ENCODE measurements at places on chromosomes 2 and 18.

DNA sequence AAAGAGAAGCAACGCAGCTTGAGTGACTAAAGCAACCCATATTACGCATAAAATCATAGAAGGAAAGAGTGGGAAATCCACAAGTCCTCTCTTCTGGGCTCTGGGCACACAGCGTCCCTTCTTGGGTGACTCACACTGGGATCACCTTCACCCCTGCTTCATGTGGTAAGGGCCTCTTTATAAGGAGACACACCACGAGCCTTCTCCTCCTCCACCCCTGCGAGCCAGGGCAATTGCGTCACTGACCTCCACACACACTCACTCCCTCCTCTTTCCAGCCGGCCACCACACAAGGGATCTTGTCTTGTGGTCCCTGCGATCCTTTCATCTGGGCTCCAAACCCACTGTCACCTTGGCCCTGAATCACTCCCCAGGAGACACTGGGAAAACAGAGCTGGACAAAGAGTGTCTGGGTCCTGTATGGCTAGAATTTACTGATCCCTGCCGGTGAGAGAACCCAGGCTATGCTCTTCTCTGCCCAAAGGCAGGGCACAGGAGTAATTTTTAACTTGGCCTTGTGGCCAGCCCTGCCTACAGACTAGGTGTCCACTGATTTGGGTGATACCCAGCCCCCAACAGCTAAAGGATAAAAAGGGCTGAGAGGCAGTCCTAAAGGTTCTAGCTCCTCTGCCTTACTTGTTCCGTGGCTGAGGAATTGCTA is 35.3 kb downstream of the NHEJ1 start:
- DNase-seq, result no peak

- DNase-seq, result no peak
Observed at GRCh38 chr18:72233106-72233505, 311.0 kb downstream of the CBLN2 start.

- no peak for DNase-seq
Observed at GRCh38 chr2:96024336-96025193, 10.2 kb downstream of the GPAT2 start.

DNA sequence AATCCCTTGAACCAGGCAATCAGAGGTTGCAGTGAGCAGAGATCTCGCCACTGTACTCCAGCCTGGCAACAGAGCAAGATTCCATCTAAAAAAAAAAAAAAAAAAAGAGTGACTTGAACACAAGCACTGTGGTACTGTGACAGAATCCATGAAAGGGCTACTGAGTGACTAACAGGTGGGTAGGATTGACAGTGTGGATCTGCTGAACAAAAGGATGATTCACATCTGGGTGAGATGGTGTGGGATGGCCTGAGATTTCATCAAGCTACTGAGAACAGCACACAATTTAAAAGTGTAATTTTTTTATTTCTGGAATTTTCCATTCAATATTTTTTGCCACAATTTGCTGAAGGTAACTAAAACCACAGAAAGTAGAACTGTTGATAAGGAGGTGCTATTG is 13.3 kb upstream of the SP3 start:
- no peak for DNase-seq

DNA sequence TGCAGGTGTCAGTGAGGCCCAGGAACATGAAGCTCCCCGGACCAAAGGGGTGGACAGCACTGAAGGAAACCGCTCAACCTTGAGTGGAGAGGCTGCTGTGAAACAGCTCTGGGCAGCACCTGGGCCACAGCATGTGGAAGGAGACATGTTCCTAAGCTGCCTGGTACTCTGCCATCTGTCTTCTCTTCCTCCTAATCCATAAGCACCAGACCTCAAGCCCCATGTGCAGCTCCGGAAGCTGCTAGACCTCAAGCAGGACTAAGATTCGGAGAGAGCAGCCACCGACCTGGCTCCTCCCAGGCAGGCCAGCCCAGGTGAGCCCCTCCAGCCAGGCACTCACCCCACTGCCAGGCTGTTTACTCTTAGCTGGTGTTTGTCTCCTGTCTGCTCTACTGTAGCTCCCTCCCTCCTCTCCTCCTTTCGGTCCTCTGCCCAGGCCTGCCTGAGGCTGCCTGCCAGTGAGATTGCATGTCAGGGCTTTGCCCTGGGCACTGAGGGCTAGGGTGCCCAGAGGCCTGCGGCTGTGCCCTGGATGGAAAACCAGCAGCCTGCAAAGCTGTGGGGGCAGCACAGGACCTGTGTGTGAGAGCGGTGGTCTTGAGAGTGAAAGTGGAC is 53.7 kb downstream of the BCL11A start:
- DNase-seq, result no peak

GRCh38 chr2:140975237-140975636 is 1155.6 kb downstream of the LRP1B start:
- no peak for DNase-seq

DNA sequence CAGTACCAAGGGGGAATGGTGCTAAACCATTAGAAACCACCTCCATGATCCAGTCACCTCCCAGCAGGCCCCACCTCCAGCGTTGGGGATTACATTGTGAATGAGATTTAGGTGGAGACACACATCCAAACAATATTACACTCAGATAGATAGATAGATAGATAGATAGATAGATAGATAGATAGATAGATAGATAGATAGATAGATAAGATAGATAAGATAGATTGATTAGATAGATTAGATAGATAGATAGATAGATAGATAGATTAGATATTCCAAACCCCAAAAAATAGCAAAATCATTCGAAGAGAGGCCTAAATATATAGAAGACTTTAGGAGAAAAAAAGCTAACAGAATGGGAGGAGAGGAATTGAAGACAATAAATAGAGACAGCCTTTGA is 42.8 kb upstream of the UBXN4 start:
- DNase-seq, result no peak

- no peak for DNase-seq
Observed at GRCh38 chr18:58866773-58867150, 2.1 kb downstream of the ZNF532 start.

GRCh38 chr2:24702800-24703199 is 90.4 kb downstream of the PTRHD1 start:
- DNase-seq, result no peak

GRCh38 chr2:142236181-142236580 is 105.4 kb upstream of the LRP1B start:
- no peak for DNase-seq

- no peak for DNase-seq
Observed at GRCh38 chr18:58201733-58202730, 158.0 kb downstream of the NEDD4L start.

GRCh38 chr2:129092956-129093355 is 774.3 kb upstream of the HS6ST1 start:
- no peak for DNase-seq

- no peak for DNase-seq
Observed at GRCh38 chr2:214774108-214774507, 35.4 kb downstream of the BARD1 start.

GRCh38 chr2:7673853-7674252 is 756.6 kb downstream of the RNF144A start:
- no peak for DNase-seq

DNA sequence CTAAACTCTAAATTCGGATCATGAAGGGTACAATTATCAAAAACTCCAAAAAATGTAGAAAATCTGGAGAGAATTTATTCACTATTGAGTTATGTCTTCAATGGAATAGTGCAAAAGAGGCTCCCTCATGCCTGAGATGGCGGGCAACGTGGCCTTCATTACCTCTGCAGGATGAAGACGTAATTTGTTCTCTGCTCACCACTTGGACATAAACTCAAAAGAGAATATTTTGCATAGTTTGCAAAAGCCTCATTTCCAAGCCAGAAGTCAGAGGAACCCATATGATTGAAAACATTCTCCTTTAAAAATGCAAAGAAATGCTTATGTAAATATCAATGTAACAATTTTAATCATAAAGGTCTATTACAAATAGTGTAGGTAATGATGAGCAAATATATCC is 58.7 kb downstream of the SLC25A12 start:
- DNase-seq, result no peak

GRCh38 chr2:221314786-221315185 is 257.3 kb downstream of the EPHA4 start:
- DNase-seq, result no peak

DNA sequence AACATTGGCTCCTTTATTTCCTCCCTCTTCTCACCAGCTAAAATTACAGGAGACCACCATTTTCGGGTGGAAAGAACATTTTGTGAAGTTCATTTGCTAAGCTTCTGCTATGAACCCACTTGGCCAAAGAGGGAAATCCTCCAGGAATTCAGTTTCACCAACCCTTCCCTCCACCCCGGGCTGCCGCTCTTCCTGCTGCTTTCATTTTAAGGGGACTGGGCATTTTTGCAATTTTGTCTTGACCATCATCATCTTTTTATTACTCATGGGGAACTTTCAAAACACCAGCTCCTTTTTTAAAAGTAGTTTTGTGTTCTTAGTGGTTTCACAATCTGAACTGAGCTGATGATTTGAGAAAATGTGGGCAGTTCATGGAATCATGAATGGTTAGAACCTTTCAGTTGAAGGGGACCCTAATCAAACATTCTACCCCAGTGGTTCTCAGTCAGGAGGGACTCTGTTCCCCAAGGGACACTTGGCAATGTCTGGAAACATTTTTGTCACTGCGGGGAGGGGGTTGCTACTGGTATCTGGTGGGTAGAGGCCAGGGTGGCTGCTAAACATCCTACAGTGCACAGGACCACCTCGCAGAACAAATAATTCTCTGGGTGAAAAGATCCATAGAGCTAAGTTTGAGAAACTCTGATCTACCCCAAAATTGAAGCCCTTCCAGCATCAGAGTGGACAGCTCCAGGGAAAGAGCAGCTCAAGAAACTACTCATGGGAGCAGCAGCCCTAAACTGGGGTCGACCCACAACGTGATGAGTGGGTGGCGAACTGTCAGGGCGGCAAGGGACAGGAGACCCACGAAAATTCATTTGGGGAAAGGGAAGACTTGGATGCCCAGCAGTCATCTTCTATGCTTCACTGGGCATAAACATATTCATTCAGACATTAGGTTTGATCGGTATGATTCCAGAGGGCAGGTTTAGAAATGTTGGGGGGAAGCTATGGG is 92.9 kb downstream of the ACKR3 start:
- DNase-seq, result no peak

DNA sequence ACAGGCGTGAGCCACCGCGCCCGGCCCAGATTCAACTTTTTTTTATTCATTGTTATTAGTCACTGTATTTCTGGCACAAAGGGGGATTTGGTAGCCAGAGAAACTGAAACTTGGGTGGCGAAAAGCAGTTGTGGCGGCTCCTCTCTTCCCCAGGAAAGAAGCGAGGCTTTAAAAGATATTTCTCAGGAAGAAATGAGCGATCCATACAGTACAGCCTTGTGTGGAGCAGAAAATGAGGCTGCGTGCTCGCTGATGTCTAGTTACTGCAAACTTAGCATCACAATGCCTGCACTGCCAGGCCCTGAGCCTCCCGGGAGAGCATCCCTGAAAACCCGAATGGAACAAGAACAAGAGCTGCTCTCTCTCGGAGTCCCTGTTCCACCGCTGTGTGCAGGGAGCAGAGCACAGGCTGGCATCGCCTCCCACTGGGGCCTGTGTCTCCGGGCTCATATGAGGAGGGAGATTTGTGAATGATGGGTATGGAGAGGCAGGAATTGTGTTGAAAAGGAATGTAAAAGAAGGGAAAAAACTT is 234.0 kb downstream of the ZNF516 start:
- no peak for DNase-seq

DNA sequence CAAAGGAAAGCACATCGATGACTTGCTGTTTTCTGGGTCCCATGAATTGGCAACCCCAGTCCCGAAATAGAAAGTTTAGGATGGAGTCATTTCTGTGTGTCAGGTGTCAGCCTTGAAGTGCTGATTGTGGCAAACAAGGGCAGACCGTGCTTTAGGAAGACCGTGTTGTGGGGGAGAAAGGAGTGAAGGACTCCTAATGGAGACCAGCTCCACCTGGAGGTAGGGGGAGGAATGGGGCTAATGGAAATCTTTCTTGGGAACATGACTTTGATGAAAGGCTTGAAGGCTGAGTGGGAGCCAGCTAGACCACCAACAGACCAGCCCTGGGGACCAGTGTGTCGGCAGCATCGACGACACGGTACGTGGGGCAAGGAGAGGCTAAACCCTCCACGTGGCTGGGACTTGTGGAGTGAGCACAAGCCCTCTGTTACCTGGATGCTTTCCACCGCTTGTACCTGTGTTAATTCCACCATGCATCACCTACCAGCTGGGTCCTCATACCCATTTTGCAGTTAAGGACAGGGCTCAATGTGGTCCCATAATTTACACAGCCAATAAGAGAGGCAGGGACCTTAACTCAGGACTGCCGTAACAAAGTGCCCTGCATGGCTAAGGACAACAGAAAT is 104.2 kb downstream of the SH3BP4 start:
- no peak for DNase-seq

GRCh38 chr2:12162269-12163247 is 416.1 kb downstream of the LPIN1 start:
- no peak for DNase-seq

GRCh38 chr2:14790041-14790640 is 157.6 kb downstream of the LRATD1 start:
- no peak for DNase-seq

DNA sequence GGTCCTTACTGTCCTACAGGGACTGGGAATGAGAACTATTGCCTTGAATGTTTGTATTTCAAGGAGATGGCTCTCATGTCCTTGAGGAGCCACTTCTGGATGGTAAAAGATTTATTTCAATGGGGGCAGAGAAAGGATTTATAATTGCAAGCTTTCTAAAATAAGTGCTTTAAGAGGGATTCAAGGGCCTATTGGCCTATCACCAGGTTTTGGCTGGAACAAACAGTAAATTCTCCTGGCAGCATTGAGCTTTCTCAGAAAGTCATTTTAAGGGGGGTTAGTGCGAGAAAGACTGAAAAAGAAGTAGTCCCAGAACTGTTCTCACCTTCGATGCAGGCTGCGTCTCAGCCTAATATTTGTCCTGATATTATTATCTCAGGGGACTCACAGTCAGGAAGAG is 29.8 kb downstream of the DPP10 start:
- DNase-seq, result no peak

DNA sequence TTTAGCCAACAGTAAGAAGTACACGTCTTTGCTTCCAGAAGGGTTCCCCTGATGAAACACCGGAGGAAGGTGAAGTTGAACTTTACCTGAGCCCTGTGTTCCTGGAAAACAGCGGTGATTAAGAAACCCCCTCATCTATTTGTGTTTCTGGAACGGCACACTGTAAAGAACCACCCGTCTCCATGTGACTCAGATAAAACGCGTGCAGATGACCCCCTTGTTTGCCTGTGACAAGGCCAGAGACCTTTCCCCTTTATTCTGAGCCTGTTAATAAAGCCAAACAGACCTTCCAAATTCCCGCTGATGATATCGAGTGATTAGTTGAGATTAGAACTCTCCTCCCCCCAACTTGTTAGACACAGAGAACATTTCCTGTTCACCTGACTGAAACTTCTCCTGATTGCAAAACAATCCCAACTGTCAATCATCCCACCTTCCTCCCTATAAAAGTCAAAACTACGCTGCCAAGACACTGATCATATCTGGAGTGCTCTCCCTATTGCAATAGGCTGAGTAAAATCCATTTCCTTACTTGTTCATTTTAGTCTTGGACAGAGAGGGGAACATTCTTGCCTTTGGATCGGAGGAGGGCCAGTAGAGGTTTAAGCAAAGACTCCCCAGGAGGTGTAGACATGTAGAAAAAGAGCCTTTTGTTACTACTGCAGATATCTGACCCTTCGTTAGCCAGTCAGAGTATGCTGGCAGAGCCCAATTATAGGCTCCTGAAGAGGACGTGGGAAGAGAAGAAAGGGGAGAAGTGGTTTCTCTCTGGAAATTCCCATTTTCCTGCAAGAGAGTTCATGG is 914 bp upstream of the IWS1 start:
- DNase-seq, result no peak

- no peak for DNase-seq
Observed at GRCh38 chr2:133569286-133569830, 1.1 kb upstream of the NCKAP5 start.

GRCh38 chr2:58055033-58055786 is 8.6 kb downstream of the VRK2 start:
- no peak for DNase-seq

- DNase-seq, result no peak
Observed at GRCh38 chr18:69737851-69738250, 209.8 kb downstream of the CD226 start.
